ENCODE measurements at places on chromosomes 2 and 18.

GRCh38 chr2:590214-591175 is 86.7 kb downstream of the TMEM18 start:
- DNase-seq: no peak

- DNase-seq: no peak
Measured at GRCh38 chr18:54961016-54961423, 1.8 kb upstream of the CCDC68 start.

GRCh38 chr2:15939854-15940660 is at the start of gene MYCN:
Gene MYCN (plus strand): TSS chr2:15940550. CDS start chr2:15942065, 1,515 bp downstream.
- DNase-seq: no peak

- DNase-seq: no peak
Measured at GRCh38 chr2:219218217-219218731, 484 bp downstream of the ABCB6 start.

- no peak for DNase-seq
Measured at GRCh38 chr2:4107179-4107578, 403.8 kb downstream of the DCDC2C start.

- DNase-seq: peak; percentile 51
Measured at GRCh38 chr2:27606611-27607010, 22.2 kb downstream of the CCDC121 start.

GRCh38 chr2:98346311-98347236 is at the start of gene CNGA3:
Gene CNGA3 (plus strand): TSS chr2:98346456. CDS start chr2:98369976, 23,520 bp downstream.
- DNase-seq: no peak

DNA sequence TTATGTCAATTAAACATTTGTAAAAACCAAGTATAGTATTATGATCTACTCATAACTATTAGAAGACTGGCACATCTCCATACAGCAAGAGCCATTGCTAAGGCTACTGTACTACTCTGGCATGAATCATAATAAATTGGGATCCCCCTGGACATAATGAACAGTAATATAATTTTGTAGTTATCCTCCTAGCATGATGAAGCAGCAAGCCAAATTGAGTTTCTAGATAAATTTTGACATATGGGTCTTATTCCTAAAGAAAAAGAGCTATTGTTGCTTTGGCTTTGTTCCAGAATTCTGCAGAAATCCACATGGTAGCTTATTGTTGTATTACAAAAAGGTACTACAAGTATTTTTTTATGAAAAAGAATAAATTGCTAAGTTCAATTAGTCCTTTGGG is 204.3 kb downstream of the CAMKMT start:
- no peak for DNase-seq
